Liver (tissue), 10 donors: ENCODE measurements at places on chromosomes 5 and 9.

DNA sequence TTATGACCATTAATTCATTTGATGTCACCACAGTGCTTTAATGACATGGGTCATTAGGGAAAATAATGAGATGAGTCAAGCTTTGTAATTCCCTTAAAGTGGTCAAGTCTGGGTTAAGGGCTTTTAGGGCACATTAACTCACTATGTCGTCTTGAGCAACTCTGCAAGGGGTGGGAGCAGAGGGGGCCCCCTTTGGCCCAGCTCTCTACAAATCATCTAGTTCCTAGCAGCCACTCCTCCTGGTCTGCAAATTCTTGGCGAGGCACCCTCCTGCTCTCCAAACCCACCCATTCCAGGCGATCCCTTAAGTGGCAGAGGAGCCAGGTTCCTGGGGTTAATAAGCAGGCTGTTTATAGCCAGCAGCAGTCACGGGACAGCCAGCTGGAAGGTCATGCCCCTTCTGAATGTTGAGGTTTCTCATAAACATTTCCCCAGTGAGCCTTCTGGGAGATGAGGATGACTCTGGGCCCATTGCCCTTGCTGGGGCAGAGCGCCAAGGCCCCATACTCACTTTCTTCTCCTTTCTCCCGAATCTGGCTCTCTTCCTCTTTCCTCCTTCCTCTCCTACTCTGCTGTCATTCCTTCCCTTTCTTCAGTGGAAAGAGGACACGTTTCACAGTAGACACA is 14.3 kb upstream of the GPX3 start:
- no peaks in the 10 kb centered on the region for H3K36me3 ChIP-seq
- peak overlapping the region; percentile 77 for H3K27ac ChIP-seq
- no peak for DNase-seq
- H3K27me3 ChIP-seq: no peaks in the 10 kb centered on the region

DNA sequence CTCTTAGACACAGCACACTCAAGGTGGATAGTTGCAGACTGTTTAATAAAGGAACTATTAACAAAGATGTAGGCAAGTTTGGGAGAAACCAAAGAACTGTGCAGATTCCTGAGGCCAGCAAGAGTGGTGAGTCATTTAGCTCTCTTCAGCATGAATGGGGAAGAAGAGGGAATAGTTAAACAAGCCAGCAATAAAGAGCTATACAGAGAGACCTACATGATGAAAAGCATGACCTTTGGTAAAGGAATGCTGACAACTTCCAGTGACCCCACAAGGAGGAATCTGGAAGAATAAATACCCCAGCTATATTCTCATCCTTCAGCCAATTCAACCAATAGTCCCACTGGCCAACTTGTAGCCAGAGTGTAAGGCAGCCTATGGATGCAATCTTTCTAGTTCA is 706.0 kb upstream of the GRAMD2B start:
- no peak overlapping the region for H3K4me3 ChIP-seq
- no peak for DNase-seq
- H3K27ac ChIP-seq: no peak overlapping the region

DNA sequence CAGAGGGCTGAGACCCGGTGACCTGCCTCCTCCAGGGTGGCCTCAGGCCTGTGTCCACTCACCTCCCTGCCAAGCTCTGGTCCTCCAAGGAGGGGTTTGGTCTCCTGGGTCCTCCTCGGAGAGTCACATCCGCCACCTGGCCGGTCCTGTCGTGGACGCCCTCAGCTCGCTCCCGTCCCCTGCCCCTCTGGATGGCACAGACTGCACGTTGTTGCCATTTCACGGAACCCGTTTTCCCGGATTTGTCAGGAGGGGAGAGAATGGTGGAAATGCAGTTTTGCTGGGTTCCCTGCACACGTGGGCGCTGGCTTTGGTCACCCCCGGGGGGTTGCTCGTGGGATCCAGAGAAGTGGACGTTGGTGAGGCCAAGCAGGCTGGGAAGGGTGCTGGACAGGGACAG is 62.7 kb downstream of the RXRA start:
- H3K27me3 ChIP-seq: no peaks in the 10 kb centered on the region
- H3K4me1 ChIP-seq: peaks cover 84% of the 10 kb centered on the region
- H3K4me3 ChIP-seq: no peak overlapping the region
- peak overlapping the region; percentile 76 for H3K27ac ChIP-seq
- DNase-seq: no peak

- DNase-seq: peak; percentile 28
These were observed 44.8 kb downstream of the NACC2 start for GRCh38 chr9:136050266-136050700.

DNA sequence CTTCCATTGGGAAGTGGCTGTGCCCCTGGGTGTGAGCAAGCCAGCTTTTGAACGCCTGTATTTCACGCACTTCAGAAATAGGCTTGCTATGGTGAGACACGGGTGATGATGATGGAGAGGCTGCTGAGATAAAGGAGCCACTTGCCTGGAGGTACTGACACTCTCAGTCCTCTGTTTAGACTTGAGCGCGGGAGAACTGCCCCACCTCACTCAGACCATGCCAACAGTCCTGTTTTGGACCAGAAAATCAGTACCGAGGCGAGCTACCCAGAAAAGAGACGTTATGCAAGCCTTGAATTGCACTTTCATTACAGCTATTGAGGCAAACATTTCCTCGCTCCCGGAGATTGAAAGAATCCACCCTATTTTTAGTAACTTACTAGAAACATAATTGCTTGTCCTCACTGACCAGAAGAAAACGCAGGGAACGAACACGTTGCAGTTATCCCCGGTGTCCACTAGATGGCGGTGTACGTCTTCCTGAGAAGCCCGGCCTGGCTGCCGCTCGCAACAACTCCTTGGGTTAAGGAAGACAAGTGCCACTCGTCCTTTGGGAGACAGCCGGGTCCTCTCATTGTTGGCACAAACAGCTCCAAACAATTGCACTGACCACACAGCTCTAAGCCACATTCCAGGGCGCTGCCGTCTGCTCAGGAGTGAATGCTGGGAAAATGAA is 142.4 kb downstream of the PSAT1 start:
- DNase-seq: peak; percentile 74
- H3K36me3 ChIP-seq: no peaks in the 10 kb centered on the region
- H3K4me3 ChIP-seq: no peak overlapping the region
- H3K27me3 ChIP-seq: no peaks in the 10 kb centered on the region
- no peak overlapping the region for H3K27ac ChIP-seq
- H3K4me1 ChIP-seq: peaks cover 5% of the 10 kb centered on the region

- H3K27me3 ChIP-seq: no peaks in the 10 kb centered on the region
- H3K27ac ChIP-seq: no peak overlapping the region
- no peaks in the 10 kb centered on the region for H3K36me3 ChIP-seq
These were observed 315.2 kb downstream of the PSAT1 start for GRCh38 chr9:78612091-78612490.

- no peak overlapping the region for H3K4me3 ChIP-seq
- H3K4me1 ChIP-seq: no peaks in the 10 kb centered on the region
- peaks cover 10% of the 10 kb centered on the region for H3K27me3 ChIP-seq
- no peak for DNase-seq
- H3K27ac ChIP-seq: no peak overlapping the region
These were observed 75.8 kb downstream of the MAP1B start for GRCh38 chr5:72183101-72183520.
